ENCODE measurements at places on chromosomes 1 and 21.
A peak's percentile ranks its signal among the peaks of the same experiment; 100 is the strongest.

- DNase-seq, result no peak
Observed at GRCh38 chr1:48596046-48596445, 124.0 kb upstream of the SPATA6 start.

- no peak for DNase-seq
Observed at GRCh38 chr1:109733236-109733870, 7.5 kb downstream of the GSTM3 start.

- no peak for DNase-seq
Observed at GRCh38 chr1:58308206-58308605, 238.3 kb downstream of the OMA1 start.

DNA sequence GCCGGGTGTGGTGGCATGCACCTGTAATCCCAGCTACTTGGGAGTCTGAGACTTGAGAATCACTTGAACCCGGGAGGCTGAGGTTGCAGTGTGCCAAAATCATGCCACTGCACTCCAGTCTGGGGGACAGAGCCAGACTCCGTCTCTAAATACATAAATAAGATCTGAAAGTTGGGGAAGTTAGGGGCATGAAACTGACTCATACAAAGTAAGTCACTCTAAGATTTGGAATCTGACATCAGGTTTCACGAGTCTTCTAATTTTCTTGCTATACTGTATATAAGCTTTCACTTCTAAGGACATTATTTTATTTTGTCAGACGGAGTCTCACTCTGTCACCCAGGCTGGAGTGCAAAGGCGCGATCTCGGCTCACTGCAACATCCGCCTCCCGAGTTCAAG, 30.1 kb downstream of the RNF19B start:
- no peak for DNase-seq

GRCh38 chr1:2231532-2232254, 3.6 kb downstream of the SKI start:
- DNase-seq, result peak; percentile 71

- DNase-seq, result no peak
Observed at GRCh38 chr21:44332383-44332782, 6.8 kb downstream of the CFAP410 start.

DNA sequence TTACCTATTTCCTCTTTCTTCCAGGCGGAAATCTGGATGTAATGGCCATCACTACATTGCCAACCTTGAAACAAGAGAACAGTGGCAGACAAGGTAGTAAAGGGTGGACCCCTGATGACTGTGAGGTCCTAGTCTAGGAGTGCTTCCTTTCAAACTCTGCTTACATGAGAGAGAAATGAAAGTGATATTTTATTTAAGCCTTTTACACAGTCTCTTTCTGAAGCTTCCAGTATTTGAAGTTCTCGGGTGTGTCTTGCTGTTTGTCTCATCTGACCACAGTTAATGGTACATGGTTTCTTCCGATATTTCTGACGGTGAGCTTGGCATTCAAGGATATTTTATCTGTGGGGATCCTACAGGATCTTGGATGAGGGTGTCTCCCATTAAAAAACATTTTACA, 215.2 kb downstream of the SLC45A1 start:
- DNase-seq, result no peak

- DNase-seq, result no peak
Observed at GRCh38 chr1:17274186-17275170, 25.6 kb downstream of the PADI3 start.

DNA sequence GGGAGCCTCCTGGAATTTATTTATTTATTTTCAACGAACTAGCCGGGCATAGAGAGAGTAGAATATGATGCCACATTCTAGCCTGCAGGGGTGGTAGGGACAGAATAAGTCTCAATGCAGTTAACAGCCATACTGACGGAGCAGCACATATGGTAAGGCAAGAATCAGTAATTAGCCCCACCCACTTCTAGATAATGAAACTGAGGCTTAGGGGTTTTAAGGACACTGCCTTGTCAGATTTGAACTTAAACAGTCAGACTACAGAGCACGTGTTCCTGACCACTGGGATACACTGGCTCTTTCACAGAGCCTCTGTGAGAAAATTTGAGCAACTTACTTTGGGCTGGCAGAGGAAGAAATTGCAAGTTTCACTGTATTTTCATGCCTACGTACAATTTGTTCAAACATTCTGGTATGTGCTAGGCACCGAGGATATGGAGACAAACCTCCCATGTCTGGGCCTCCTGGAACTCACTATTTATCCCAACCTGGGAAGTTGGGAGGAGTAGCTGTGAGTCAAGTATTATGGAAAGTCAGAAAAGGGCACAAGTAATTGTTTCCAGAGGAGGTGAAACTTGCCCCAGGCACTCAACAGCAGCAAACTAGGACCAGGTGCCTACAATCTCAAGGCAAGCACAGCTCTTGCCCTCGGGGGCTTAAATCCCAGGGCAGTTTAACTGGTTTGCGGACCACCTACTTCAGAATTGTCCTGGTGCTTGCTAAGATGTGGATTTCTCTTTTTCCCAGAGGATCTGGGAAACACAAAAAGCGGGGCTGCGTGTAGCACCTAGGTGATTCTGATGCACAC, 1.6 kb upstream of the CLIC4 start:
- DNase-seq, result peak; percentile 64

GRCh38 chr21:31750843-31751242, 18.9 kb upstream of the SCAF4 start:
- DNase-seq, result peak; percentile 68

DNA sequence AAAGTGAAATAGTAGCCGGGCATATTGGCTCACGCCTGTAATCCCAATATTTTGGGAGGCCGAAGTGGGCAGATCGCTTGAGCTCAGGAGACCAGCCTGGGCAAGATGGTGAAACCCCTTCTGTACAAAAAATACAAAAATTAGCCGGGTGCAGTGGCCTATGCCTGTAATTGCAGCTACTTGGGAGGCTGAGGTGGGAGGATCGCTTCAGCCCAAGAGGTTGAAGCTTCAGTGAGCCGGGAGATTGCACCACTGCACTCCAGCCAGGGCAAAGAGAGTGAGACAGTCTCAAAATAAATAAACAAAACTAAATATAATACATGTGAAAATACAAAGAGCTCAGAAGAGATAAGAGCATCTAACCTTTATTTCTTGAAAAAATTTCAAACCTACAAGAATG, 2.3 kb upstream of the MSTO1 start:
- DNase-seq, result no peak

GRCh38 chr1:86948212-86948611, 33.8 kb downstream of the HS2ST1 start:
- no peak for DNase-seq

DNA sequence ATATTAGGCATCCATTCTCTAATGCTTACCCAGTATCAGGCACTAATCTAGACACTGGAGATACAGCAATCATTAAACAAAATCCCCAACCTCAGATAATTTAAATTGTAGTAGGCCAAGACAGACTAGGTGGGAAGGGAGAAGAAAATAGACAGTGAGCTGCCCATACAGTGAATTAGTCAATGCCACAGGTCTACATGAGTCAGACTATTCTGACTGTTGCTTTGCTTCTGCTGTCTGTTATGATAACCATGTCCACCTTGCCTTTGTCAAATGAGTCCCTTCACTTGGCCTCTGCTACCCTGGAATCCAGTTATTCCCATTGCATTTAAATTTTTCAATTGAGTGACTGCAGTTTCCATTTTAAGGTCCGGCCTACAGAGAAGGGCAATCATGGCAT, 59.5 kb downstream of the PIK3R3 start:
- no peak for DNase-seq

GRCh38 chr1:23763041-23763577, 15.1 kb upstream of the PITHD1 start:
- DNase-seq, result no peak

DNA sequence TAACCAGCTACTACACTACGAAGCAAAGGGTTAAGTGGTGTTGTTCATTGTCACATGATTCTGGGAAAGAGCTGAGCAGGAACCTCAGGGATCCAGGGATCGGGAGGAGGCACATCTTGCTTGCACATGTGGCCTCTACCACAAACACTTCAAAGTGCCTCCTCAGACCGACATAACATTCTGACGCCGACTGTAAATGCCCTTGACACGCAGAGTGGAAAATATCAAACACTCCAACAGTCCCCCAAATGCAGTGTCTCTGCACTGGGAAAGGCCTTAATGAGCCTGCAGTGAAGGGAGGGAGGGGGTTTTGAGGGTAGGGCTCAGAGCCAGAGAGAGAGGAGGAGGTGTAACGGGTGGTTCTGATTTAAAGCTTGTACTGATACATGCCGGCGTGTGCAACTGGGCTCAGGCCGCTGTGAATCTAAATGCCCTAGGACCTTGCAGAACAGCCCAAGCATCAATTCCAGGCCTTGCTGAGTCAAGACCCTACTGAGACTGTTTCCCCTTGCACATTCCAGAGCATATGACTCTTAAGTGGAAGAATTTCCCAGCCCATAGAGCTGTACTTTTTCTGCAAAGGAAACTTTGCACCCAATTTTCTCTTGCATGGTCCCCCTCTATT, 163.7 kb downstream of the NTMT2 start:
- peak; percentile 72 for DNase-seq

GRCh38 chr1:242525769-242526168, 1.3 kb upstream of the PLD5 start:
- no peak for DNase-seq

All from HS-5 (cell line).